Amygdala (tissue), 56 donors: ENCODE measurements at places on chromosomes 1 and 21.

DNA sequence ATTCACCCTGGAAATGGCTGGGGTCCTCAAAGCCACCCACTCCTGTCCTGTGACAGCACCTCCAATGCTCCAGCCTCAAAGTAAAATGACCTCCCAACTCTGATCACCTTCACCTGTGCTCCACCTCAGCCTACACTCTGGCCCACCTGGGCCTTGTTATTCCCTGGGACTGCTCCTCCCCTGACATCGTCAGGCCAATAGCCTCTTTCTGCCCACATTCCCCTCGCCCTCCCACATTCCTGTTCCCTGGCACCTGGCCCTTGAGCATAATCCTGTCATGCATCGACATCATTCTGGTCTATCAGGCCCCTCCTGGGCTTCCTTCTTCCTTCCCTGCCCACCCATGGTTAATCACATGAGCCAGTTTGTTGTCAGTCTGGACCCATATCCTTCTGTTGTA lies 13.2 kb upstream of the BCAR3 start:
- DNase-seq, result no peak

- no peak for DNase-seq
Observed at GRCh38 chr1:36855699-36856494, 178.4 kb downstream of the GRIK3 start.

DNA sequence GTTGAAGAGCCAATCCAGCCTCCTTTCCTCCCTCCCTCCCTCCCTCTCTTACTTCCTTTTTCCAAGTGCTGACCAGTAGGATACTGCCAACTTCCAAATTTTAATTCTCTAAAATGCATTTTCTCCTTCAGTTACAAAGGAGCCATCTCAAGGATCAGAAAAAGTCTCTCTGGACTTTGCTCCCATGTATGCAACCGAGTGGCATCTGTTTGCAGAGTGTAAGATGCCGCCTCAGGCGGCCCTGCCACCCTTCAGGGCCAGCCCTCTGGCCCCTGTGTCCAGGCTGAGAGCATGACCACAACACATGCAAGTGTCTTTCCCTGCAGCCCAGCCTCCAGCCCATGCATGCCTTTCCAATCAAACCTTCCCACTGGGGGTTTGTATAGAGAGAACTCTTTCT lies 205.3 kb upstream of the RAB4A start:
- DNase-seq, result no peak

DNA sequence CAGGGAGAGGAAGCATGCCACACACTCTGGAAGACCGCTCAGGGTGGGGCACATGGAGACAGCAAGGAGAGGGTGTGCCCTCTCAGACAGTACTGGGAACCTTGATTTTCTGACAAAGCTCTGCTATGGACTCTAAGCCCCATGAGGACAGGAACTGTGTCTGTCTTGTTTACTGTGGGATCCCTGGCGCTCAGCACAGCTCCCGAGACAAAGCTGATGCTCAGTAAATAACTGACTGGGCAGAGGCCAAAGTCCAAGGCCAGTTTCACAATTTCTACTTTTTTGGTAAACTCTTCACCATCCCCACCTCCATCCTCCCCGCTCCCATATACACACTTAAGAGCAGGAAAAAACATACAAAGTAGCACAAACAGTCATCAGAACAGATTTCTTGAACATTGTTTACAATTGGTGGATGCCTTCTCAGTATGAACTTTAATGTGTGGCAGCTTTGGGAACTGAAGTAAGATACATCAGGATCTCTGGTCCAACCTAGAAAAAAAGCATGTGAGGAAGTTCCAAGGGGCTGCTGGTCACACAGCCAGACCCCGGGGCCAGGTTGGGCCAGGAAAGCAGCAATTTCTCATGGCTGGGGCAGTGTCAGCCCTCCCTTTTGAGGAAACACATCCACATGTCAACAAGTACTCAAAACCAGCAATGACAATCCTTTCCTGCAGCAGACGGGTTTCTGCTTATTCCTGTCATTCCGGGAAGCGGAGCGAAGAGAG lies 5.6 kb upstream of the AHCYL1 start:
- no peak for DNase-seq

GRCh38 chr1:17538010-17538409 lies 1.5 kb upstream of the ARHGEF10L start:
- DNase-seq, result no peak

GRCh38 chr1:211875541-211875940 lies 45.0 kb upstream of the LPGAT1 start:
- no peak for DNase-seq

- DNase-seq, result no peak
Observed at GRCh38 chr1:8448911-8449661, 131.2 kb downstream of the SLC45A1 start.

GRCh38 chr1:165892935-165893334 lies 65.5 kb downstream of the UCK2 start:
- no peak for DNase-seq

DNA sequence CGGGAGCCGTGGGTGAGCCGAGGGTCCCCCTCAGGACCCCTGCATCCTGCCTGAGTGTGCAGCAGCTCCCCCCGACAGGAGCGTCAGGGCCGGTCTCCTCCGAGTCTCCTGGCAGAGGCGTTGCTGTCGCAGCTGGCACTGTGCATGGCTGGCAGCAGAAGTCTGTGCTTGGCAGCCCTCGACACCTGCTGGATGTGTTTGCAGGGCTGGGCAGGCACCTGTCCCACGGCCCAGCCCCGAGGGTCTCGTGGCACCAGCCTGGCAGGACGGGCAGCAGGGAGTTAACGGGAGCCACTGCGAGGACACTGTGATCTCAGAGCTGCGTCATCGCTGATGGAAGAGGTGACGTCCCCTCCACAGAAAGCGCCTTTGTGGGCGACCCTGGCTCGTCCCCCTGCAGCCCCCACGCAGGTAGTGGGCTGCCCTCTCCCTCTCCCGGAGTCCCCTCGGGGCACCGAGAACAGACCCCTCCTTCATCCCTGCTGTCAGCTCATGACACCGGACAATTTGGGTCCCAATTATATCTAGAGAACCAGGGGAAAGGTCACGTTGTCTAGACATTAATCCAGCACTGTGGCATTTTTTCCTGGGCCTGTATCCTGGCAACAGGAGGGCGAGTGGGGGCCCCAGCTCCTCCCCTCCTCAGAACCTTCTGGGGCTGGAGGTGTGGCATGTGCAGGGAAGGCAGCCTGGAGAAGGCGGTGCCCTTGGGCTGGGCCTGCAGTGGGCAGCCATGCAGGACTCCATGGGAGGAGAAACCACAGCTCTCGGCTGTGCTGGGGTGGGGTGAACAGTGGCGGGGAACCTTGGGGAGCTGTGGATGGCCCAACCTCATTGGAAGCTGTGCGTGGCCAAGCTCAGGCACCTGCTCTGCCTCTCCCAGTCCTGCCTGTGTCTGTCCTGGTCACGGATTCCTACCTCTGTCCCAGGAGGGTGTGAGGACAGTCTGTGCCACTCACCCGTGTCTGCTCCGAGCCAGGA lies 15.4 kb downstream of the COL18A1 start:
- DNase-seq, result no peak

DNA sequence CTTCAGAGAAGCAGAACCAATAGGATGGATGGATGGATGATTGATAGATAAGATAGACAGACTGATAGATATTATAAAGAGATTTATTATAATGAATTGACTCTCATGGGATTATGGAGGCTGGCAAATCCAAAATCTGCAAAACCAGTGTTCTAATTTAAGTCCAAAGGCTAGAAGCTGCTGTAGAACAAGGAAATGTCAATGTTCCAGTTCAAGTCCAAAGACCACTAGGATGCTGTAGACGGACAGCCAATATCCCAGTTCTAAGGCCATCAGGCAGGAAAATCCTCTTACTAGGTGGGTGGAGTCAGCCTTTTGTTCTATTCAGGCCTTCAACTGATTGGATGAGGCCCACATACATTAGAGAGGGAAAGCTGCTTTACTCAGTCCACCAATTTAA lies 4.1 kb upstream of the SLC44A3 start:
- no peak for DNase-seq

DNA sequence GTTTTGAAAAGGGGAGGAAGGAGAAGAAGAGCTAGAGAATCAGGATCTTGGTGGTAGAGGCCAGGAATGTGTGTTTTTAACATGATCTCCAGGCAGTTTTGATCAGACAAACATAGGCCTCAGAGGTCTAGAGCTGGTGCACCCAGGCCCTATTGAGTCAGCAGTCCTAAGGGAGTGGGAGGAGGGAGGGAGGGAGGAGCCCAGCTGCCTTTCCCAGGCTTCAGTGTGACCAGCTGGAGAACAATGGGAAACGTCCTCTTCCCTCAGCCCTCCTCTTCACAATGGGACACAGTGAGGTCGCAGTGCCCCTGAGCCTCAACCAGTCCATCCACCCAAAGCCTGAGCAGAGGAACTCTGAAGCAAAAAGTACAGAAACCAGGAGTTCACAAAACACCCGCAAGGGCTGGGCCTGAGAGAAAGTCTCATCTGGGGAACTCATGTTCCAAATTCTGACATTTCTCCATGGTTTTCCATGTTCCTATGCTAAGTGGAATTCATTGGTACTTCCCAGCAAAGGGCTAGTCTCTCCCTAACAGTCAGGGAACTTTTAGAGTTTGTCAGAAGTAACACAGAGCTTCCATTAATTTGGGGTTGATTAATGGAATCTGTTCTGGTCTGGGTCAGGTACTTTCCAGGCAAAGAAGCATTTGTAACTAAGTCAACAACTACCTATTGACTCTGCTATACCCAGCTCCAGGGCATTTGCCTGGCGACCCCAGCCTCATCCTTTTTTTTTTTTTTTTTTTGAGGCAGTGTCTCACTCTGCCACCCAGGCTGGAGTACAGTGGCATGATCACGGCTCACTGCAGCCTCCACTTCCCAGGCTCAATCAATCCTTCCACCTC lies 37.5 kb downstream of the ELAPOR1 start:
- peak; percentile 68 for DNase-seq

GRCh38 chr1:100440075-100440809 lies 87.9 kb downstream of the CDC14A start:
- DNase-seq, result no peak

GRCh38 chr1:184574588-184574987 lies 180.1 kb downstream of the EDEM3 start:
- no peak for DNase-seq

DNA sequence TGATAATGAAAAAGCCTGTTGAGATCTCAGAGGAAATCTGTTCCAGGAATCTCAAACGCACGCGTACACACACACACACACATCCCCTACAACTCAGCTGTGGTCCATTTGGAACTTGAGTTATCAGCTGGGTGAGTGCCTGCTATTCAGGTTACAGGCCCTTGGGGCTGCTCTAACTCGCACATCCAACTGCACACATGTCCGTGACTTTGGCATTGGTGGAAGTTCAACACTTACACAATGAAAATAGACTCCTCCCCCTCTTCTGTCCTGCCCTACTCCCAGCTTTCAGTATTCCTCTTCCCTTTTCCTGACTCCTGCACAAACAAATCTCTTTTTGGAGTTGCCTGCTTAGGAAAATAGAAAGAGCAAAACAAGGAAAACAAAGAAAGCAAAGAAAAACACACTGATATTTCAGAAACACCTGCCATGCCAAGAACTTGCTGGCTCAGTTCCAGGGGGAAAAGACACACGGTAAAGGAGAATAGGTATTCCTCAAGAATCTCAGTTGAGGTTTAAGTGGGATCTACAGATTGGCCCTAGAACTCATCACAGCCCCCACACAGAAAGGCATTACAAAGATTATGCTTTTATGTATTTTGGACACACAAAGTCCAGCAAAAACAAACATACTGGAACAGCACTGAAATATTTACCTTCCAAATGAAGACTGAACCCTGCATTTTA lies 140.9 kb downstream of the TGFBR3 start:
- no peak for DNase-seq
